Suprapubic skin (tissue), 4 donors: ENCODE measurements at places on chromosomes 11 and 22.

DNA sequence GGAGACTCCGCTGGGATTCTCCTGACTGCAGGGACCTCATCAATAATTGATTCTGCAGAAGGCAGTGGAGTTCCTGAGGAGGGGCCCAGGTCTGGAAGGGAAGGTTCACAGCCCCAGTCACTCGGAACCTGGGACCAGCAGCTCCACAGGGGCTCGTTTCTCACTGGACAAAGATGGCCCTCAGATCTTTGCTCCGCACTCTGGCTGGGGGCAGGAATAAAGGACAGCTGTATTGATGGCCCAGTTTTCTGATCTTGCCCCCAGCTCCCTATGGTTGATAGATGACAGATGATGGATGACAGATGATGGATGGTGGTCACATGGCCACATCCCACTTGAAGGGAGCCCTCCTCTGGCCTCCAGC lies 11.3 kb upstream of the BCR start:
- H3K4me1 ChIP-seq: peaks cover 3% of the 10 kb centered on the region
- no peak overlapping the region for H3K27ac ChIP-seq

DNA sequence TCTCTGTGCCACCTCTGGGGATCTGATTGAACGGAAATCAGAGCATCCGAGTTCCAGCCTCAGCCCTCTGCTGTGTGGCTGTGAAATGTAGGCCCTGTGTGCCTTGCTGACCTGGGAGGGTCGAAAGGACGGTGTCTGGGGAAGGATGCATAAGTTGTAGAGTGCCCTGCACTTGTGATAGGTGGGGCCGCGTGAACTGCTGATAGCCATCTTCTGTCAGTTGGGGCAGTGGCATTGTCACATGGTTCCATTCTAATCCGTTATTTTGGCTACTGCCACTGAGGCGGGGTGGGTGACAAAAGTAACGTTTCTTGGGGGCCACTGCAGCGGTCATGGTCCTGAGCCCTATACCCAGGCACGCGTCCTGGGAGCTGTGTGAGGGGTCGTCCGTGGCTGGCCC lies 63.4 kb downstream of the LRP5 start:
- no peaks in the 10 kb centered on the region for H3K36me3 ChIP-seq
- no peak for DNase-seq
- H3K4me1 ChIP-seq: peaks cover 69% of the 10 kb centered on the region
- H3K27me3 ChIP-seq: no peaks in the 10 kb centered on the region
- no peak overlapping the region for H3K4me3 ChIP-seq

GRCh38 chr11:111001081-111001430 lies 244.5 kb upstream of the POU2AF2 start:
- H3K27me3 ChIP-seq: no peaks in the 10 kb centered on the region
- DNase-seq: no peak
- H3K36me3 ChIP-seq: no peaks in the 10 kb centered on the region
- H3K4me3 ChIP-seq: no peak overlapping the region

GRCh38 chr11:75760243-75760642 lies 8.3 kb upstream of the DGAT2 start:
- H3K27me3 ChIP-seq: no peaks in the 10 kb centered on the region
- no peaks in the 10 kb centered on the region for H3K4me1 ChIP-seq
- no peak for DNase-seq
- H3K36me3 ChIP-seq: no peaks in the 10 kb centered on the region

- no peak overlapping the region for H3K4me3 ChIP-seq
- H3K27ac ChIP-seq: no peak overlapping the region
- H3K27me3 ChIP-seq: peaks cover 38% of the 10 kb centered on the region
- H3K4me1 ChIP-seq: peaks cover 9% of the 10 kb centered on the region
These were observed 5.7 kb upstream of the TTLL8 start for GRCh38 chr22:50063589-50064393.

DNA sequence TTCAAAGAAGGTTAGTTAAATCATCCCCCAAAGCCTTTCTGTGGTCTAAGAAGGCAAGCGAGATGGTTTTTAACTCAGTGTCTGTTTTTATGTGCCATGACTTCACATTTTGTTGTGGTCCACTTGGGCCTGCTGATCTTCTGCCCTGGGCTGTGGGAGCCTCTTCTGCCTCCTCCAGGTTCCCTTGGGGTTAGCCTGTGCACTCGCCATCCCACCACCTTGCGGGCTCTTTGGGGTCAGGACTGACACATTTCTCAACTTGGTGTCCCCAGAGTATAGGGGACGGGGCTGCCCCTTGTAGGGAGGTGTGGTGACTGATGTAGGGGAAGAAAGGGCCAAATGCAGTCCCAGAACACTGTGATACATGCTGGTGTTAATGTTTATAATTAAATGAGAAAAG lies 207.0 kb downstream of the TBC1D22A start:
- peaks cover 10% of the 10 kb centered on the region for H3K4me1 ChIP-seq
- no peak overlapping the region for H3K27ac ChIP-seq

DNA sequence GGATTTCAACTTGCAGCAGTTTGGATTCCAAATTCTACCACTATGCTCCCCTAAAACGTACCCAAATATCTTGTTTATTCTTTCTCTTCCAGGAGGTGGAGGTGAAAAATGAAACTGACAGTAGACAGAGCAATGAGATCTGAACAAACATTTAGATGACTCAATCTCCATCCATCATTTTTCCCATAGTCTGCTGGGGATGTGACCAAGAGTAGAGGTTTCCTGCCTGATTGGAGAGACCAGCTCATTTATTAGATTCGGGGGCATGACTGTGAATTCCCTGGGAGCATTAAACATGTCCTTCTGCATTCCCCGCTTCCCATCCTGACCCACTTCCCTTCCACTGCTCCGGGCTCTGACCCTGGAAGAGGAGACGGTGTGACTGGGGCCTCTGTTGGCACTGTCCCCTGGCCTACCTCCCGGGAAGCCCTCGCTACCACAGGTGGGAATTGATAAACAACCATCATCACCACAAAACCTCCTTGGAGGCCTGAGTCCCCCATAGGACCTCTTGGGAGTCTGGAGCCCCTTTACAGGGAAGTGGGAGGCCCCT lies 20.3 kb downstream of the DKK3 start:
- no peak overlapping the region for H3K4me3 ChIP-seq
- no peaks in the 10 kb centered on the region for H3K27me3 ChIP-seq
- H3K36me3 ChIP-seq: no peaks in the 10 kb centered on the region
- peaks cover 34% of the 10 kb centered on the region for H3K4me1 ChIP-seq
- DNase-seq: peak; percentile 34

- H3K4me3 ChIP-seq: no peak overlapping the region
- H3K4me1 ChIP-seq: no peaks in the 10 kb centered on the region
- H3K36me3 ChIP-seq: peaks cover 3% of the 10 kb centered on the region
- DNase-seq: peak; percentile 44
- H3K27ac ChIP-seq: no peak overlapping the region
- no peaks in the 10 kb centered on the region for H3K27me3 ChIP-seq
These were observed 61.7 kb downstream of the CSNK2A3 start for GRCh38 chr11:11291041-11292015.

DNA sequence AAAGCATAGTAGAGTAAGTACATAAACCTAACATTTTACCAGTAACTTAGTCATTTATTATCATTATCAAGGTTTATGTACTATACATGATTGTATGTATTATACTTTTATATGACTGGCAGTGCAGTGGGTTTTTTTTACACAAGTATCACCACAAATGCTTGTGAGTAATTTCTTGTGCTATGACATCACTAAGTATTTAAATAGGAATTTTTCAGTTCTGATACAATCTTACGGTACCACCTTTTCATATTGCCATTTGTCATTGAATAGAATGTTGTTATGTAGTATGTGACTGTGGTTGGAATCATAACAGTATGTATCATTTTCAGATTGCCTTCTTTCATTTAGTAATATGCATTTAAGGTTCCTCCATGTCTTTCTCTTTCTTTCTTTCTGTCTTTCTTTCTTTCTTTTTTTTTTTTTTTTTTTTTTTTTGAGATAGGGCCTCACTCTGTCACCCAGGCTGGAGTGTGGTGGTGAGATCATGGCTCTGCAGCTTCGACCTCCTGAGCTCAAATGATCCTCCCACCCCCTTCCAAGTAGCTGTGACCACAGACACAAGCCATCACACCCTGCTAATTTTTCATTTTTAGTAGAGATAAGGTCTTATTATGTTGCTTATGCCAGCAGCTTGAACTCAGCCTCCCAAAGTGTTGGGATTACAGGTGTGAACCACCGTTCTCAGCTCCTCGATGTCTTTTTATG lies 18.6 kb downstream of the ATM start:
- DNase-seq: no peak
- H3K27me3 ChIP-seq: no peaks in the 10 kb centered on the region
- peaks cover 2% of the 10 kb centered on the region for H3K4me1 ChIP-seq
- H3K4me3 ChIP-seq: no peak overlapping the region
- no peak overlapping the region for H3K27ac ChIP-seq

- H3K27me3 ChIP-seq: no peaks in the 10 kb centered on the region
- no peak overlapping the region for H3K27ac ChIP-seq
- no peaks in the 10 kb centered on the region for H3K36me3 ChIP-seq
- H3K4me3 ChIP-seq: no peak overlapping the region
- H3K4me1 ChIP-seq: peaks cover 22% of the 10 kb centered on the region
These were observed 151.8 kb downstream of the NAV2 start for GRCh38 chr11:19864141-19865140.

GRCh38 chr11:40032331-40032730 lies 1427.1 kb downstream of the LRRC4C start:
- DNase-seq: no peak
- H3K27me3 ChIP-seq: no peaks in the 10 kb centered on the region
- H3K27ac ChIP-seq: no peak overlapping the region
- no peaks in the 10 kb centered on the region for H3K36me3 ChIP-seq

DNA sequence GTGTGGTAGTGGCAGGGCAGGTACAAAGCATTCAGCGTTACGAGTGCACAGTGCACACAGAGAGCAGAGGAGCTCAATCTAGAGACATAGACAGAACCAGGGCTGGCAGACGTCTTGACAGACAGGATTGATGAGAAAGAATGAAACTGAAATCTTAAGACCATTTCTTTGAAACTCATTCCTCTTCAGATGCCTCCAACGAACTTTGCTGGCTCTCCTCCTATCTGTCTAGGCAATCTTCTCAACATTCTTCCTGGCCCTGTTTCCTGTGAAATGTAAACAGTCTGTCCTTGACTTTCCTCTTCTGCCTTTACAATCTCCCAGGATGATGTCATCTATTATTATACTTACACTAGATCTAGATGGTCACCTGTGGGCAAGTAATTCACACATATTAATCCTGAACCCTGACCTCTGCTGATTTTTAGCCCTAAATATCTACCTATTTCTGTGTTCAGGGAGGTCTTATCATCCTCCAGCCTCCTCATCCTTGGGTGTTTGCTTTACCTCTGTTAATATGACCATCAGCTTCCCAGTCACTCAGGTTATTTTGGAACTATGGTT lies 119.5 kb downstream of the ENTHD1 start:
- no peak for DNase-seq
- no peak overlapping the region for H3K4me3 ChIP-seq
- H3K27ac ChIP-seq: no peak overlapping the region
- no peaks in the 10 kb centered on the region for H3K36me3 ChIP-seq

GRCh38 chr11:27118949-27119348 lies 78.3 kb downstream of the BBOX1 start:
- no peaks in the 10 kb centered on the region for H3K36me3 ChIP-seq
- H3K27ac ChIP-seq: no peak overlapping the region
- H3K4me3 ChIP-seq: no peak overlapping the region
- H3K4me1 ChIP-seq: peaks cover 6% of the 10 kb centered on the region
- H3K27me3 ChIP-seq: no peaks in the 10 kb centered on the region

- no peak for DNase-seq
- no peak overlapping the region for H3K4me3 ChIP-seq
- H3K27ac ChIP-seq: no peak overlapping the region
- peaks cover 27% of the 10 kb centered on the region for H3K4me1 ChIP-seq
- peaks cover 39% of the 10 kb centered on the region for H3K36me3 ChIP-seq
These were observed 23.2 kb downstream of the RTN4RL2 start for GRCh38 chr11:57483562-57483918.

DNA sequence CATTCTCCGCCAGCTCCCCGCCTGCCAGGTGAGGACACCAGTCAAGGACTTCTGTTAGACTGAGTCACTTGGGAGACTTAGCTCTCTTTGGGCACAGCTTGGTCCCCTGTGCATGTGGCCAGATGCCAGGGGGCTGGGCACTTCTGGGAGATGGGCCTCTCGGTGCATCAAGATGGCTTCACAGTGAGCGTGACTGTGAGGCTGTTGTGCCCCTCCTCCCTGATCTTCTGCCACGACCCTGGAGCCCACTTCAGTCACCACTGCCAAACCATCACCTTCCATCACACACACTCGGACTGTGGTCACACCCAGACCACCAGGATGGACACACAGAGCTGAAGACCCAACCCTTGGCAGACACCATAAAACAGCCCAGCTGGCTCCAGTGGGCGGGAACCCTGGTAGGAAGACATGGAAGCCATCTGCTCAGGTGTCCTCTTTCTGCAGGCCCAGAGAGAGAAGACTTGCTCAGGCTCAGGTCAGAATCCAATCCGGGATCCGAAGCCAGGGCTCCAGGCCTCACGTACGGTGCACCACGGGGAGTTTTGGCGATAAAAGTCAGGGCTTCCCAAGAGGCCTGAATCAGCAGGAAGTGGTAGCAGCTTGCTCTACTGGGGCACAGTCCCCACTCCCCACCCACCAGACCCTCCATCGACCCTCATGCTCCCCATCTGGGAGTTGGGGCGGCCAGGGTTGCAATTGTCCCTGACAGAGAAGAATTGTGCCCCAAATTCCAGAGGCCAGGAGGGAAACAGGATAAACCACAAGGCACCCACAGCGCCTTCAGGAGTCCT lies 29.8 kb upstream of the CD5 start:
- no peaks in the 10 kb centered on the region for H3K36me3 ChIP-seq
- no peak overlapping the region for H3K27ac ChIP-seq
- no peaks in the 10 kb centered on the region for H3K4me1 ChIP-seq
- H3K4me3 ChIP-seq: no peak overlapping the region

GRCh38 chr11:34181856-34182405 lies 76.5 kb downstream of the NAT10 start:
- H3K27me3 ChIP-seq: no peaks in the 10 kb centered on the region
- no peak for DNase-seq
- H3K4me1 ChIP-seq: peaks cover 31% of the 10 kb centered on the region
- H3K36me3 ChIP-seq: no peaks in the 10 kb centered on the region
- H3K4me3 ChIP-seq: no peak overlapping the region
- H3K27ac ChIP-seq: peak overlapping the region; percentile 24

- H3K27ac ChIP-seq: no peak overlapping the region
- H3K4me1 ChIP-seq: peaks cover 5% of the 10 kb centered on the region
- H3K4me3 ChIP-seq: no peak overlapping the region
- peaks cover 47% of the 10 kb centered on the region for H3K36me3 ChIP-seq
- DNase-seq: no peak
These were observed 65.2 kb upstream of the PHOX2A start for GRCh38 chr11:72309074-72309598.

- H3K36me3 ChIP-seq: no peaks in the 10 kb centered on the region
- DNase-seq: no peak
- H3K4me1 ChIP-seq: no peaks in the 10 kb centered on the region
- H3K27me3 ChIP-seq: no peaks in the 10 kb centered on the region
- no peak overlapping the region for H3K27ac ChIP-seq
These were observed 29.7 kb upstream of the CAVIN3 start for GRCh38 chr11:6350043-6350442.

GRCh38 chr11:67582011-67582410 lies 1.6 kb upstream of the GSTP1 start:
- no peak for DNase-seq
- H3K4me3 ChIP-seq: no peak overlapping the region
- H3K27me3 ChIP-seq: peaks cover 7% of the 10 kb centered on the region
- peak overlapping the region; percentile 100 for H3K27ac ChIP-seq
- peaks cover 42% of the 10 kb centered on the region for H3K4me1 ChIP-seq
- H3K36me3 ChIP-seq: peaks cover 14% of the 10 kb centered on the region
